ENCODE measurements at places on chromosomes 11 and 22. TPM values are rescaled to one million over a fixed set of nuclear protein-coding genes. Genes with fewer than 3 reads are reported as not detected.

GRCh38 chr11:61147271-61147670 is 14.0 kb downstream of the VPS37C start:
- no peak for DNase-seq

GRCh38 chr22:45425101-45425500 is 11.6 kb downstream of the RIBC2 start:
- no peak for DNase-seq

DNA sequence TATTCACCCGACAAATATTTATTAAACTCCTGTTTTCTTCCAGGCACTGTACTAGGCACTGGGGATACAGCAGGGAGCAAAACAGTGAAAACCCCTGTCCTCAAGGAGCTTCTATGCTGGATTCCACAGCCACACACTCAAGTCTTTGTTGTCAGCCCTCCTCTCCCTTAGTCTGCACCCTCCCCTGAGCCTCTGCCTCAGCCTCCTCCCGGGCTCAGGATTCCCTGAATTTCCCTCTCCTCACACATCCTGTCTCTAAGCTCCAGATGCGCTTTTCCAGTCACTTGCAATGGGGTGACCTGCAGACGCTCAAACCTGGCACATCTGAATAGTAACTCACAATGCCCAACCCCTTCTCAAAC is 13.5 kb upstream of the TUB start:
- DNase-seq, result no peak

DNA sequence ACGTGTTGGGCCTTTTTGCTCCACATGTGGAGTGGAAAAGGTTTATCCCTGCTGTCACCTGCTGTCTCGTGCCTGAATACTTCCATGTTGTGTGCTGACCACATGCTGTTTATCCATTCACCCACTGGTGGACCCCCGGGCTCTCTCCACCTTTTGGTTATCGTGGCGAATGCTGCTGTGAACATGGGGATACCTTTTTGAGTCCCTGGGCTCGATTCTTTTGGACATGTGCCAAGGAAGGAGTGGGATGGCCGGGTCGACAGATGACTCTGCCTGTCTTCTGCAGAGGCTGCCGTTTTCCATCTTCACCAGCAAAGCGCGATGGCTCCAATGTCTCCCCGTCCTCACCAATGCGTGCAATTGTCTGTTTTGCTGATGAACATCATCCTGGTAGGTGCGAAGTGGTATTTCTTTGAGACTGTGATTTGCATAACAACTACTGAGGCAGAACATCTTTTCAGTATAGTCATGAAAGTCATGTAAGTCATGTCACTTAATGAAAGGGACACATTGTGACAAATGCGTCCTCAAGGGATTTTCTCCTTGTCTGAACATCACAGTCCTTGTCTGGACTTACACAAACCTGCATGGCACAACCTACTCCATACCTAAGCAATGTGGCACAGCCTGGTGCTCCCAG is 758.7 kb downstream of the BRD1 start:
- DNase-seq, result no peak

Gene IRAG1
- polyA plus RNA-seq, result 13.1 TPM

Gene TRIM34
- polyA plus RNA-seq, result 11.6 TPM

Data from large intestine (tissue), 12 donors.